ENCODE measurements at places on chromosomes 16 and 17. TPM values are rescaled to one million over a fixed set of nuclear protein-coding genes. Genes with fewer than 3 reads are reported as not detected.

DNA sequence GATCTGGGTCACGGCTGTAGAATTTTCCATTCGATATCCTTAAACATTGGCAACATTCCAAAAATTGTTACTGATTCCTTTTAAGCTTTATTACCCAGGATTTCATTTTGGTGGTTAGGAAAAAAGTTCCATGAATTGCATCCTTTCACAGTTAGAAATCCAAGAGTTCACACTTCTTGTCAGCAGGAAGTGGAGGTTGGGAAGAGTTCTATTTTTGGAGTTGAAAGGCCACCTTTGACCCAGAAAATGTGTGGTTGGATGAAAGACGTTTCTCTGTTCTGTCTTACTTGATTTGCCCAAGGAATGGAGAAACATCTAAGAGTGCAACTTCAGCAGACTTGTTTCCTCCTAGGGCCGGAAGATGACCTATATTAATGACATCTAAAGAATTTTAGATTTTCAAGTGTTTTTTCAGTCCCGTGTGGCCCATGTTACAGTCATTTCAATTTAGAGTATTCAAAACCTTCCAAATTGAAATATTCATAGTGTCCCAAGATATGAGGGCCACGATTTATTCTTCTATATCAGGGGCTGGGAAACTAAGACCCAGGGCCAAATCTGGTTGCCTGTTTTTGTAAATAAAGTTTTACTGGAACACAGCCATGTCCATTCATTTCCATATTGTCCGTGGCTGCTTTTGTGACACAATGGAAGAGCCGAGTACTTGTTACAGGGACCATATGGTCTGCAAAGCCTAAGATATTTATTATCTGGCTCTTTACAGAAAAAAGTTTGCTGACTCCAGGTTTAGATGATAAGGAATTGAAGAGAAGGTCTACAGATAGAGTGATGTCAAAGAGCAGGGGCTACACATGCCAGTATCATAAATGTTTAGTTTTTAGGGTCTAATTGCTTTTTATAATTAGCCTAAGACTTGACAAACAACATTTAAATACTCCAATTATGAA is 50.2 kb downstream of the CDK5R1 start:
- DNase-seq, result no peak
- H3K4me3 ChIP-seq, result no peak overlapping the region
- no peaks in the 10 kb centered on the region for H3K27me3 ChIP-seq
- H3K36me3 ChIP-seq, result peaks cover 5% of the 10 kb centered on the region
- H3K27ac ChIP-seq, result no peak overlapping the region
- H3K4me1 ChIP-seq, result peaks cover 5% of the 10 kb centered on the region

DNA sequence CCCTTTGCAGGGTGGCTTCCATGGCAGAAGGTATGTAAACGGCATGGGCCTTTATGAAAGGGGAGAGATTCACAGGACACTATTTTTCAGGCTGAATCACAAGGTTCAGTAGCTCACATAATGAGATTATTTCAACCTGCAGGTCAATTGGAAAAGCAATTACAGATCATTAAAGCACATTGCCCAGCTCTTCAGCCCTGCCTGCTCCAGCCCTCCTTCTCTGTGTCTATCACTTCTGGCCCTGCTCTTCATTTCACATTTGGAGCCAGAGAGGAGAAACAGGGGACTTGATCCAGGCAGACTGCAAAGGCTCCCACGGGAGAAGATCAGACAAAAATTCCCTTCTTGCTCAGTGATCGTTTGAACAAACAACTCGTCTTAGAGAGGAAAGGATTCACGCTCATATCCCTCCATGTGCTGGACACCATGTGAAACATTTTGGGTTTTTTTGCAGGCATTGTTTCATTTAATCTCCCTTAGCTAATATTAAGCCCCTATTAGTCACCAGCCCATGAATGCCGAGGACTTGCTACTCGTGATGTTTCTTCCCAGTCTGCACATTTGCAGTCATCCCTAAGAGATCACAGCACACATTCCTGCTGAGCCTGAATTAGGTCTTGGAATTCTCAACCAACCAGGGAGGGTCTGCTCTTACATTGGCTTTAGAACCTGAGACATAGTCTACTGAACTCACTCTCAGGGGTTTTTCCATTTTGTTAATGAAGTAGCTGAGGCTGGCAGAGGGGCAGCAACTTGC is 443.9 kb upstream of the CCL2 start:
- no peak for DNase-seq
- no peaks in the 10 kb centered on the region for H3K4me1 ChIP-seq
- H3K4me3 ChIP-seq, result no peak overlapping the region
- no peaks in the 10 kb centered on the region for H3K36me3 ChIP-seq

GRCh38 chr17:69512946-69513345 is 98.4 kb downstream of the MAP2K6 start:
- DNase-seq, result no peak
- no peak overlapping the region for H3K4me3 ChIP-seq
- no peak overlapping the region for H3K27ac ChIP-seq

DYNLRB2 gene
- not detected for total RNA-seq

PROCA1 gene
- 12.1 TPM for total RNA-seq

Measured in activated naive CD8-positive, alpha-beta T cell treated with anti-CD3 and anti-CD28 coated beads, Interleukin-2, amount 10 ng/mL, durations not matched to agents 7 days and 5 days (primary cell).